ENCODE measurements at places on chromosomes 13 and 19.

DNA sequence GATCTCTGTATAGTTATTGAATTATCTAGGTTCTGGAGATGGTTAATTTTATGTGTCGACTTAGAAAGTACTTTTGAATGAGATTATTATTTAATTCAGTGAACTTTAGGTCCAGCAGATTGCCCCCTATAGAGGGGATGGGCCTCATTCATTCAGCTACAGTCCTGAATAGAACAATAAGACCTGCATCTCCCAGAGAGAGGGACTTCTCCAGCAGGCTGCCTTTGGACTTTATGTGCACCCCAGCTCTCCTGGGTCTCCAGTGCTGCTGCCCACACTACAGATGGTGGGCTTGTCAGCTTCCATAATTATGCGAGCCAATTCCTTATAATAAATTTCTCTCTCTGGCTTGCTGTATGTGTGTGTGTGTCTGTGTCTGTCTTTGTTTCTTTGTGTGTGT lies 39.3 kb upstream of the KL start:
- DNase-seq: no peak

DNA sequence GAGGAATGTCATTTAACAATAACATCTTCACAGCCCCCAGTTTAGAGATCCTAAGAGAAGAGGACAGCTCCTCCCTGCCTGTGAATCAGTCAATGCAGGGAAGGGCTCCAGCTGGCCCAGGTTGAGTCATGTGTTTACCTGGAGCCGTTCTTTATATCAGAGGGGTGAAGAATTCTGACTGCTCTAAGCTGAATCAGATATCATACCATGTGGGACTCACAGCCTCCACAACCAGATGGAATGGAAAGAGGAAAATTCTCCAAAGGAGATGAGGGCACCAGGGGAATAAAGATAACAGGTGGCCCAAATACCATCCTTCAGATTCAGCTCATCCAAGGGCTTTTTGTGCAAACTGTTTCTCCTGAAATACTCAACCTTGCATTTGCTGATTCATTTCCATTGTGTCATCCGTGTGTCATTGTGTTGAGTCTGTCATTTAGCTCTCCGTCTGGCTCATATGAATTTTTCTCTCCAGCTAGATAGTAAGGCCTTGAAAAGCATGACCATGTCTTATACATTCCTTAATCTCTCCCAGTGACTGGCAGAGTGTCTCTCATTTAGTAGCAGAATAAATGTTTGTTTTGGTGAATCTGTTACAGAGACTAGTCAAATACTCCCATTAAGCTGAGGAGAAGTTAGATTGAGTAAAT lies 217.9 kb downstream of the RFC3 start:
- no peak for DNase-seq

GRCh38 chr19:7505288-7505681 lies 10.6 kb upstream of the ZNF358 start:
- no peak for DNase-seq

- peak; percentile 66 for DNase-seq
Observed at GRCh38 chr13:50124536-50125303, 109.5 kb downstream of the KCNRG start.

DNA sequence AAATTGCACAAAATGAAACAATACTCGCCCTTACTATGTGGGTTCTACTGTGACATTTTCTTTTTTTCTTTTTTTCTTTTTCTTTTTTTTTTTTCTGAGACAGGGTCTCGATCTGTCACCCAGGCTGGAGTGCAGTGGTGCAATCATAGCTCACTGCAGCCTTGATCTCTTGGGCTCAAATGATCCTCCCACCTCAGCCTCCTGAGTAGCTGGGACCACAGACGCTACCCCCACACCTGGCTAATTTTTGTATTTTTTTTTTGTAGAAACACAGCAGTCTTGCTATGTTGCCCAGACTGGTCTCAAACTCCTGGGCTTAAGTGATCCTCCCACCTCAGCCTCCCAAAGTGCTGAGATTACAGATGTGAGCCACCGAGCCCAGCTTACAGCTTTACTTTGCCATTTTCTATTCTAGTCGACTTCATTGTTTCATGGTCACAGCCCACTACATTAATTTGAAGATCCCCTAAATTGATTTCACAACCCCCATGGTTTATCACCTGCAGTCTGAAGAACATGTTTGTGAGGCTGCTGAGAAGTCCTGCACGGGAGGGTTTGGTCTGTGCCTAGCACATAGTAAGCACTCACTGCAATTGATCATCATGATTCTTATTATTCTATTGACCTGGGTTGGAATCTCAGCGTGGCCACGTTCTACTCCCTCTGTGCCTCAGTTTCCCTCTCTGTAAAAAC lies 3.8 kb downstream of the BCL3 start:
- DNase-seq: no peak

GRCh38 chr13:48600374-48601364 lies 53.1 kb upstream of the CYSLTR2 start:
- peak; percentile 45 for DNase-seq

DNA sequence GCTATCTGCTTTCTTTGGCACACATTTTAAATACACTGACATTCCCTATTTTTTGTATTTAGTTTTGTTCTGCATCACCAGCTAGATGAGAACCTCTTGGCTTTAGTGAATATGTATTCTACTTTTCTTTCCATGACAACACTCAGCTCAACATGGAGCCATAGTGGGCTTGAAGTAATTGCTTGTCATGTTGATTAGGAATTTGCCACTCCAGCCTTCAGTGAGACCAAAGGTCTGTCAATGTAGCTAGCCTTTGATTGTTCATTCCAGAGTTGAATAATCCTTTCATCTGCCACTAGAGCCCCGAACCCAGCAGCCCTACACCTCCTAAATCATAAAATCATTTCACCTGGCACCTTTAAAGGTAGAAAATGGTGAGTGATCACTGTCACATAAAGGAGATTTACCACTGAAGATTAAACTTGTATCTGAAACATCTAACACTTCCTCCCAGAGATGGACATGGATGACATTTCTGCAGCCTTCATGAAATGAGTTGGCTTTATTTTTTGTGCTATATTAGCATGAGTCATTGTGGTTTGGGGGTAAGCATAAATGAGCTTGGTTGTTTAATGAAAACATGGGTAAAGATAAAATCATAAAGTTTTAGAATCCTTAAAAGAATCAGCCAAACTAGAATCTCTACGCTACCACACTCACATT lies 29.2 kb upstream of the GARRE1 start:
- DNase-seq: no peak

DNA sequence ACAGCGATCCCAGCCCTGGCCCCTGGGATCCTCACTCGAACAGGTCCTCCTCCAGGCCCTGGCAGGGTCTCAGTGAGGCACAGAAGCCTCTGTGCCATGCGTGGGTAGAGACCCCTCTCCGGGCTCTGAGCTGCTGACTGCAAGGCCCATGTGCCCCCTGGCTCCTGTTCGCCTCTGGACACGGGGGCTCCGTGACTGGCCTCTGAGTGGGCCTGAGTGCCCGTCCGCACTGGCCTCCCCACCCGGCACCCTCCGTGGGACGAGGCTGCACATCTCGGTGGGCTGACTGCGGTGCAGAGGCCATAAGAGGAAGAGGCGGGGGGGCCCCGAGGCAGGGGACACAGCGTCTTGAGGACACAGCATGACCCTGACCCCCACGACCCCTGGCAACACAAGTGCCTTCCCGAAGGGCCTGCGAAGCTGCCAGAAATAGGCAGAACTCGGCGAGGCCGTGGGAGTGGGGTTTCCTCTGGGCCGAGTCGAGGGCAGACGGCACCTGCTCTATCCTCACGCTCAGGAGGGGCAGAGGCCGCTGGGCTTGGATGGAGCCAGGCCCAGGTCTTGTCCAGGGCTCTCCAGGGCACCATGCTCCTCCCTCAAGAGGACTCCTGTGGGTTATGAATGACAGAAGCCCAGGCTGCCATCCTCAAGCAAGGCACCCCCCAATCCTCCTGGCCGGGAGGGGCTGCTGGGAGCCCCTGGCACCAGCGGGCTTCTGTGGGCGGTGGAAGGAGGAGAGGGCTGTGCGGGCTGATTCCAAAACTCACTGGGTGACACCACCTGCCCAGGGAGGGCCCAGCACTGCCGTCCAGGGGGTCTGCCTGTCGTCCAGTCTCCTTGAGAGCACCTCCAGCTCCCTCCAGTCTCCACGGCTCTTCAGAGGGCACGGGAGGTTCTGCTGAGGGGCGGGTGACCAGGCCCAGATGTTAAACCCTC lies 52.6 kb downstream of the RASA3 start:
- DNase-seq: no peak

GRCh38 chr13:51794964-51795363 lies 9.0 kb downstream of the DHRS12 start:
- DNase-seq: no peak

- no peak for DNase-seq
Observed at GRCh38 chr13:38993381-38993780, 2.8 kb upstream of the STOML3 start.

GRCh38 chr13:85312071-85312470 lies 487.1 kb downstream of the SLITRK6 start:
- no peak for DNase-seq

DNA sequence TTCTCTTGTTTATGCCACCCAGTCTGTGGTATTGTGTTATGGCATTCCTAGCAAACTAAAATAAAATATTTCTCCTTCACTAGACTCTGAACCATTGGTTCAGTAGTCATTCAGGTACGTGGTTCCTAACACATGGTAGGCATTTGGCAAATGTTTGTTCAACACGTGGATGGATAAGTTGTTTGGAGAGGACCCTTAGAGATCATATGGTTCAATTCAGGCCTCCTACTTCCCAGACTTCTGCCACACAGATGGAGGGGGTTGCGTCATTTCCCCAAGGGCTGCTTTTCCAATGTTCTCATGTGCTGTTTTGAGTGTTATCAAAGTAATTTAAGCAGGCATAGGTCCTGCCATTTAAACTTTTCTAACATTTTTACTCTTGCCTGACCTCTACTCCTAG lies 6.7 kb downstream of the CXCL17 start:
- DNase-seq: no peak

All from muscle of arm (tissue), 14 donors.